Inflammatory macrophage treated with lipopolysaccharide for 4 hours (primary cell): ENCODE measurements at places on chromosomes 12 and 14.

DNA sequence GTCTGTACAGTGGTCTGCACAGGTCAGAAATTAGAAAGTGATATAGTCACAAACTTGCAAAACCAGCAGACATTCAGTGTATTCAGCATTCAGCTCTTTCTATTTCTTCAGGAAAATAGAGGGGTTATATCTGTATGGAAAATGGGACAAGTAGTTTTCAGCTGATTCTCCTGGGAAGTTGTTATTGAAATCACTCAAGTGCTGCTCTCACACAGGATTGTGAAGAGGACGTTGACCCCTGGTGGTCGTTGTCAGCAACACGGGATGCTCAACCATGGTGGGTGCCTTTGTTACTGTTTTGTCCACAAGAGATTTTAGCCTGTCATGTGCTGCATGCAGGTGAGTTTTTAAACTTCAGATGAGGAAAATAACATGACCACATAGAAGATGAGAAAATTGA is 981.8 kb downstream of the TMEM121 start:
- DNase-seq = no peak

DNA sequence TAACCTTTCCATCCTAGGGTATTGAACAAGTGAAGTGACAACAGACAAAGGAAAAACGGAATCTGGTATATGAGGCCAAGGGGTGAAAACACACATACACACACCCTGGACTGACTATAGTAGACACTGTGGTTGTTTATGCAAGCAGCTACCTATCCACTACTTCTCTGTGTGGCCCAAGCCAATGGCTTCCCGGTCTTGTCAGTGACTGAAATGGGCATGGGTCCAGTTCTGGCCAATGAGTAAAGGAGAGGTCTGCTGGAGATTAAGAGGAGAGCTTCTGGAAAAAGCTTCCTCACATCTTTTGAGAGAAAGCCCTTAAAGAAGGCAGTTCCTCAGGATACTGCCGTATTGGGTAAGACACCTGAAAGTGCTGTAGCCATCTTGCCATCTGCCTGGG is 19.3 kb downstream of the MBIP start:
- no peak for DNase-seq

- DNase-seq = no peak
These were observed 695.6 kb upstream of the LMO3 start for GRCh38 chr12:17301544-17301943.

- no peak for DNase-seq
These were observed 22.6 kb downstream of the DYNC1H1 start for GRCh38 chr14:101986953-101987352.

GRCh38 chr12:131850856-131851559 is 22.8 kb downstream of the MMP17 start:
- peak; percentile 66 for DNase-seq

DNA sequence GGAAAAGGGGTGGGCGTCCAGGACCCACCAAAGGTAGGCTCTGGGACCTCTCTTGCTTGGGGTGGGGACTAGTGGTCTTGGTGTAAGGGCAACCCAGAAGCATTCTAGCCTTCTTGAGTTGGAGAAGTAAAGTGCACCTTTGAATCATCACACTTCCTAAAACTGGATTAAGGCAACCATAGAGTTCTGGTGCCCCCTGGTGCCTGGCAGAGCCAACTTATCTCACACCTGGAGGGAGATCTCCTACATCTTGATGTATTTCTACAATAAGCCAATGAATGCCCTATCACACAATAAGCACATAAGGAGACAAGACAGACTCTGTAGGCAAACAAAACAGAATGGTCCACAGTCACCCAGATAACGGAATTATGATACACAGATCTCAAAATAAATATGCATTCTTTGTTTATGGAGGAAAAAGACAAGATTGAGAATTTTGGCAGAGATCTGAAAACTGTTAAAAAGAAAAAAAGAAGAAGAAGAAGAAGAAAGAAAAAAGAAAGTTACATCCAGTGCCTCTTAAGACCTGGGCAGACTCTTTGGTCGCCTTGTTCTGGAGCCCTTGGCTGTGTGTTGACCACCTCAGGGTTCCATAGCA is 95.9 kb upstream of the PPP2R5C start:
- peak; percentile 9 for DNase-seq

DNA sequence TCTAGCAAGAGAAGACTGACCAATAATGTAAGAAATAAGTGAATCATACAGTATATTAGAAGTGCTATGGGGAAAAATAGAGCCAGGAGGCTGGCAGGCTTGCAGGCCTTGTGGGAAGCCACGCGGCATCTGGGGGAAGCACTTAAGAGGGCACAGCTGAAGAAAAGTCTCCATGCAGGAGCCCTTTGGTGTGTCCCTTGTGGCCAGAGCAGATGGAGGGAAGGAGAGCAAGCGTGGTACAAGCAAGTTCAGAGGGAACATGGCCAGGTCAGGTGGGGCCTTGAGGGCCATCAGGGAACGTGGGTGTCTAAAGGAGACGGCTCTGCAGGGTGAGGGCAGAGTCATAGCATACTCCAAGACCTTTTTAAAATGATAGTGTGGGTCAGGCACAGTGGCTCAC is 51.7 kb downstream of the LRRC74A start:
- DNase-seq = no peak

- peak; percentile 90 for DNase-seq
These were observed 103.8 kb downstream of the SLC16A7 start for GRCh38 chr12:59699421-59700152.
